Subcutaneous adipose tissue (tissue), 4 donors: ENCODE measurements at places on chromosomes 13 and 19. TPM values are rescaled to one million over a fixed set of nuclear protein-coding genes. Genes with fewer than 3 reads are reported as not detected.

FREM2 gene
- total RNA-seq = under 0.01 TPM

MCEMP1 gene
- not detected for total RNA-seq

ZNF256 gene
- 3.1 TPM for total RNA-seq

ZNF85 gene
- 7.5 TPM for total RNA-seq

ATXN8OS gene
- not detected for total RNA-seq

ZSCAN1 gene
- not detected for total RNA-seq

SBSN gene
- not detected for total RNA-seq

SIGLEC7 gene
- total RNA-seq = 3.3 TPM

PDX1 gene
- not detected for total RNA-seq

CEACAM16 gene
- not detected for total RNA-seq

TMPRSS9 gene
- not detected for total RNA-seq

SETDB2 gene
- 18.2 TPM for total RNA-seq

ZNF440 gene
- 9.6 TPM for total RNA-seq

BRSK1 gene
- total RNA-seq = 0.38 TPM

ZNF878 gene
- total RNA-seq = not detected

IGSF23 gene
- not detected for total RNA-seq

PLIN5 gene
- total RNA-seq = 30.5 TPM

NHLRC3 gene
- 39.6 TPM for total RNA-seq

PRDX2 gene
- total RNA-seq = 134 TPM

KIR3DL2 gene
- total RNA-seq = not detected

ZNF468 gene
- total RNA-seq = 17.0 TPM

PPM1N gene
- total RNA-seq = 2.0 TPM

LILRB1 gene
- 2.6 TPM for total RNA-seq

ZNF541 gene
- total RNA-seq = not detected

MZT1 gene
- 9.0 TPM for total RNA-seq

DCAF15 gene
- total RNA-seq = 17.3 TPM

TMEM221 gene
- total RNA-seq = not detected

SYNGR4 gene
- total RNA-seq = not detected

MAST1 gene
- not detected for total RNA-seq

FPR3 gene
- 26.0 TPM for total RNA-seq

ZNF776 gene
- total RNA-seq = 10.1 TPM

TMEM150B gene
- total RNA-seq = 10.0 TPM
